ENCODE measurements at places on chromosomes 2 and 18. TPM values are rescaled to one million over a fixed set of nuclear protein-coding genes. Genes with fewer than 3 reads are reported as not detected.

RNF152 gene
- total RNA-seq, result 0.11 TPM

CAPN14 gene
- total RNA-seq, result 0.53 TPM

SERPINB11 gene
- total RNA-seq, result not detected

UCN gene
- total RNA-seq, result 1.7 TPM

CHST9 gene
- not detected for total RNA-seq

CNDP1 gene
- total RNA-seq, result not detected

UGT1A10 gene
- total RNA-seq, result 0.16 TPM

MREG gene
- total RNA-seq, result 22.0 TPM

- ATAC-seq, result no peak
These were observed 595.8 kb downstream of the STK39 start for GRCh38 chr2:167651406-167652151.

DNA sequence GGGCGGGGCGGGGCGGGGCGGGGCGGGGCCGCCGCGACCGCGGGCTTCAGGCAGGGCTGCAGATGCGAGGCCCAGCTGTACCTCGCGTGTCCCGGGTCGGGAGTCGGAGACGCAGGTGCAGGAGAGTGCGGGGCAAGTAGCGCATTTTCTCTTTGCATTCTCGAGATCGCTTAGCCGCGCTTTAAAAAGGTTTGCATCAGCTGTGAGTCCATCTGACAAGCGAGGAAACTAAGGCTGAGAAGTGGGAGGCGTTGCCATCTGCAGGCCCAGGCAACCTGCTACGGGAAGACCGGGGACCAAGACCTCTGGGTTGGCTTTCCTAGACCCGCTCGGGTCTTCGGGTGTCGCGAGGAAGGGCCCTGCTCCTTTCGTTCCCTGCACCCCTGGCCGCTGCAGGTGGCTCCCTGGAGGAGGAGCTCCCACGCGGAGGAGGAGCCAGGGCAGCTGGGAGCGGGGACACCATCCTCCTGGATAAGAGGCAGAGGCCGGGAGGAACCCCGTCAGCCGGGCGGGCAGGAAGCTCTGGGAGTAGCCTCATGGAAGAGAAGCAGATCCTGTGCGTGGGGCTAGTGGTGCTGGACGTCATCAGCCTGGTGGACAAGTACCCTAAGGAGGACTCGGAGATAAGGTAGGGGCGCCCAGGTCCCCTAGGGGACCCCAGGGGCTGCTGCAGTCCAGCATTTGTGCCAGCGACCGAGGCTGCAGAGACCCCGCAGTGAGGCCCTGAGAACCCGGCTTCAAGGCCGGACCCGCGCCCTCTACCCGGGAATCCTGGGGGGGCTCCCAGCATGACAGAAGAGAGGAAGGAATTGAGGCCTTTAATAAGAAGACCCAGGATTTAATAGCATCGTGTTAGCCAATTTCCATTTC lies at the start of gene KHK:
KHK (plus strand) TSS at position 49 of the 870 bp plus-strand sequence; CDS start at position 537, 488 bp downstream.
- ATAC-seq, result peak; percentile 14

DNA sequence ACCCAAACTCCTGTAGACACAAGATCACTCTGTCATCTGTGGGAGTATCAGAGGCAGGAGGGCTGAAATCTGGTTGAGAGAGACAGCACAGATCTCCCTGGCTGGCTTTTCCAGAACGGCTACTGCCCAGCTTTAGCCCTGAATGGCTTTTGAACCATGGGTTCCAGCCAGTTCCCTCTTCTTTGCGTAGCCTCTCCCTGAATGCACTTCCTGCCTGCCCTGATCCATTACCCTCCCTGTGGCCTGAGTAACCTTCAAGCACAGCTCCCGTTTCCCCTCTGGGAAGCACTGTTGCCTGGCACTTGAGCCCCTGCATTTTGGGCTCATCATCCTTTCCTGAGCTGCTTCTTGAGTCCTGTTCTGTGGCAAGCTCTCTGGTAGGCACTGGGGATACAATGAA lies 68.8 kb downstream of the ASAP2 start:
- ATAC-seq, result no peak

DNA sequence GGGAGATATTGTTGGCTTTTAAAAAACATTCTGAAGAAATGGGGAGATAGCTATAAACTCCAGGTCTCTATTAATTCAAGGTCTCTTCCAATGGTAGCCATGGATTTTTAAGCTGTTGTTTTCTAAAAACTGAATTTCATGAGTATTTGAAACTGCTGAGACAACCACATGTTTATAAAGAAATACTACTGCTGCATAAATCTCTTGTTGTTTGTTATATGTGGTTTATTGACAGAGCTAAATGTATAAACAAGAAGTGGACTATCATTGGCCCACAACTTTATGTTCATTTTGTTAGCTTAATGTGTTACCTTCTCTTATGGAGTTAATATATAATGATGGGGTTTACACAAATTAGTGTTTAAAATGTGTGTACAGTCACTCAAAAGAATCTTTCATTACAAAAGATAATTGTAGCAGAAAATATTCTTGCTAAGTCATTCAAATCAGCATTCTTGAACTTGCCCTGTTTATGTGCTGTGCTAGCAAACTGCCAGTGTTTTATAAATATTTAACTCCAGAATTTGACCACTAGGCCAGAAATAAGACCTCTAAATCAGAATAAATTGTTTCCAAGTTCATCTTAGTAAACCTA lies 242.1 kb downstream of the TMX3 start:
- no peak for ATAC-seq

DNA sequence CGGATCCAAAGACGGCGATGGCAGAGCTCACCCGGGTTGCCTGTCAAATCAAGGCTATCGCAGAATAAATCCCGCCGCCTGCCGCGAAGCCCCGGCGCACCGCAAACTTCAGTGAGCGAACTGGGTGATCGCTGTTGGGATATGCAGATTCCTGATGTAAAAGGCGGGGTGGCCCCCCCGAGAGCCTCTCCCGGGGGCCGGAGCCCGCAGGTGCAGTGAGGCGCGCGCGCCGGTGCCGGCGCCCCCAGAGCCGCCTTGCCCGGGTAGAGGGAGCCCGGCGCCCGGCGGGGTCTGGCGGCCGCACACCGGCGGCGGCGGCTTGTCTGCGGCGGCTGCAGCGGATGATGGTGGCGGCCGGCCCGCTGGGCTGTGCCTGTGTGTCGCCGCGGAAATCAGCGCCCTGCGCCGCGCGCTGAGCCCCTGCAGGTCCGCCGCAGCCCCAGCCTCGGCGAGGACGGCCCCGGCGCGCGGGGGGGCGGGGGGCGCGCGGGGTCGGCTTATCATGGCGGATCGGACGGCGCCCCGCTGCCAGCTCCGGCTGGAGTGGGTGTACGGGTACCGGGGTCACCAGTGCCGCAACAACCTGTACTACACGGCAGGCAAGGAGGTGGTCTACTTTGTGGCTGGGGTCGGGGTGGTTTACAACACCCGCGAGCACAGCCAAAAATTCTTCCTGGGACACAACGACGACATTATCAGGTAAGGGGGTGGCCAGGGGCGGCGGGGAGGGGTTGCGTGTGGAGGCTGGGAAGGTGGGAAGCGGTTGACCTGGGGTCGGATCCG lies 1.3 kb downstream of the EML6 start:
- no peak for ATAC-seq

GRCh38 chr2:159009940-159010339 lies 41.5 kb downstream of the TANC1 start:
- ATAC-seq, result no peak

DNA sequence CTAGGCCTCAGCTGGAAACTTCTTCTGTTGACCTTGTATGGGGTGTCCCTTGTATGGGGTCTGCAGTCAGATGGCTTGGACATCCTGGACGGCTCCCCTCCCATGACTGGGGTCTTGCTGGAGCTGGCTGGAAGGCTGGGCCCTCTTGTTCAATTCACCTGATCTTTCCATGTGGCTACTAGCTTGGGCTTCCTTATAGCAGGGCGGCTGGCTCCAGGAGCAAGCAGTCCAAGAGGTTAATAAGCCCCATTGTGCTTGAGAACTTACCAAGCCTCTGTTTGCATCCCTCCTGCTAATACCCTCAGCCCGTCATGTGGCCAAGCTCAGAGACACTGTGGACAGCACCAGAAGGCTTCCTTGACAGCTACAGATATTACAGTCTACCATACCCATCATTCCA lies 111.6 kb upstream of the NPAS2 start:
- no peak for ATAC-seq

DNA sequence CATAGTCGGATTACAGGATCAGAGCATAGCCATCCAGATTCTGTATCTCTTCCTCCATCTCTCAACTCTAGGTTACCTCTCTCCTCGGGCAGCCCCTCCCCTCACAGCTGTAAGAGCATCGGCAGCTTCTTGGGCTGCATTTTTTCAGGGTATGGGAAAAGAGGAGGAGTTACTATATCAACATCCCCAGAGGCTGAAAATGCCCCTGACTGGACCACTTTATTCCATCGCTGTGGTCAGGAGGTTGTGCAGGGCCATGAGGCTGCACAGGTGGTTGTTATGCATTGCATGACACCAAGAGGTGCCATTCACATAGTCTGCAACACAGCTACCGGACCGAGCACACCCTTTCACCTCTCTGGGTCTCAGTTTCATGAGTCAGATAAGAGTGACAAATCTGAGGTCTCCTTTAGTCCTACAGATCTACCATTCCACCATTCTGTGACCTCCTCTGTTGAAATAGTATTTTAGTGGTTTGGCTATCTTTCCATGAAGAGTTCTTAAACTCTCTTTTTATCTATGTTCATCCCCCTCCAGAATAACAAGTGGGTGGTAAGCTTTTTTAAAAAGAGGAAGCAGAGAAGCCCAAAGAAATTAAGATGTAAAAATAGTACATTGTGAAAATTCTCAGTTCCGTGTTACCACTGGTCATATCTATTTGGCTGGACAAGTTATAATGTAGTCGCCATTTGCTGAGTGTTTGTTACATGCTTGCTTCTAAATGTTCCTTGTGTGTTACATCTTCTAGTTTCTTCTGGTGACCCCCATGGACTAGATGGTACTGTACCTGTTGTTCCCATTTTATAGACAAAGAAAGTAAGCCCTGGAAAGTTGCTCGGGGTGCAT lies 56.6 kb upstream of the SLC1A4 start:
- no peak for ATAC-seq

GRCh38 chr18:48850822-48851598 lies 99.8 kb downstream of the SMAD7 start:
- no peak for ATAC-seq

GRCh38 chr2:20534913-20535801 lies 88.3 kb downstream of the RHOB start:
- no peak for ATAC-seq

DNA sequence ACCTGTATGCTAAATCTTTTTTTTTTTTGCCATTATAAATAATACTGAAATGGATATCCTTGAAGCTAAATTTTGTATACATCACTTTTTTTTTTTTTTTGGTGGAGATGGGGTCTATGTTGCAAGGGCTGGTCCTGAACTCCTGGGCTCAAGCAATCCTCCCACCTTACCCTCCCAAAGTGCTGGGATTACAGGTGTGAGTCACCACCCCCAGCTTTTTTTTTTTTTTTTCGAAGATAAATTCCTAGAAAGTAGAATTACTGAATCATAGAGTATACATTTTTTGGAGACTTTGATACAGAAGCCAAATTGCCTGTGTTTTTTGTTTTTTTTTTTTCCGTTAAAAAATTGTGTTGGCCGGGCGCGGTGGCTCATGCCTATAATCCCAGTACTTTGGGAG lies 51.0 kb upstream of the MCFD2 start:
- no peak for ATAC-seq

DNA sequence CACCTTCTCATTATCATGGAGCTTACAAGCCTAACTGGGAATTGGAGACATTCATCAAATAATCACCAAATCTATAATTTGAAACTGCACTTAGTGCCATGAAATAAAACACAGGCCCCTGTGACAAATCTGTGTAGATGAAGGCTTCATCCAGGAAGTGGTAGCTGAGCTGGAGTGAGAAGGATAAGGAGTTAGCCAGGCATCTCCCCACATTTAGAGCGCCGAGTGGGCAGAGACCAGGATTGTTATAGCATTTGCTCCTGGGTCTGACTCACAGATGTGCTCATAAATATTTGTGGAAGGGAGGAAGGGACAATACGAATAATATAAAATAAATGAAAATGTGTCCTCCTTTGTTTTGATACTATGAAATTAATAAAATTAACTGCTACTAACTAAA lies 2.5 kb upstream of the MAT2A start:
- no peak for ATAC-seq

GRCh38 chr2:8271461-8271860 lies 410.4 kb upstream of the ID2 start:
- no peak for ATAC-seq

GRCh38 chr18:10378688-10379420 lies 75.6 kb upstream of the APCDD1 start:
- no peak for ATAC-seq

DNA sequence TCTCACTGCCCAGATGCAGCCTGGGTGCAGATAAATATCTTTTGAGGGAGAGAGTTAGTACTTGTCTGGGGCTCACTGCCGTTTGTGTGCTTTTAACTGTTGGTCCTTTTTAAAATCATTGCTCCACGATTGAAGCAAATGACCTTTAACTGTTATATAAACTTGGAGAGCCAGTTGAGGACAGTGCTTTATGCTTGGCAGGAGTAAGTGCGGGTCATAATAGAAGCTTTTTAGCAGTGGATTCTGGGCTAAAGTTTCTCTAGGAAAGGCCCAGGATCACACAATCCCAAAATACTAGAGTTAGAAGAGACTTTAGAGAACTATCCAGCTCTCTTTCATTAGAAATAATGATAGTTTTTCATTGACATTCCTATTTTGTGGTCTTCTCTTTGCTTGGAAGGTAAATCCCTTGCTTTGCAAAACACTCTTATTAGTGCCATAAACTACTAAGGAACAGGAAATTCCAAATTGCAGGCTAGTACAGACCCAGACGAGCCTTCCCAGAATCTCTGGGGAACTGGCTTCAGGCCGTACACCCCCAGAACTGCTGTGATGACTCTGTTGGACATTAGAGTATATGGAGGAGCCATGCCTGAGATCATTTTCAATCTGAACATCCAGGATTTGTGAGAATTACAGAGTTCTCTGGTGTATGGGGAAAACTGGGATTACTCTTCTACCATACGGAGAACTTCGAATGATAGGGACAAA lies 19.1 kb downstream of the LIMS1 start:
- ATAC-seq, result no peak

DNA sequence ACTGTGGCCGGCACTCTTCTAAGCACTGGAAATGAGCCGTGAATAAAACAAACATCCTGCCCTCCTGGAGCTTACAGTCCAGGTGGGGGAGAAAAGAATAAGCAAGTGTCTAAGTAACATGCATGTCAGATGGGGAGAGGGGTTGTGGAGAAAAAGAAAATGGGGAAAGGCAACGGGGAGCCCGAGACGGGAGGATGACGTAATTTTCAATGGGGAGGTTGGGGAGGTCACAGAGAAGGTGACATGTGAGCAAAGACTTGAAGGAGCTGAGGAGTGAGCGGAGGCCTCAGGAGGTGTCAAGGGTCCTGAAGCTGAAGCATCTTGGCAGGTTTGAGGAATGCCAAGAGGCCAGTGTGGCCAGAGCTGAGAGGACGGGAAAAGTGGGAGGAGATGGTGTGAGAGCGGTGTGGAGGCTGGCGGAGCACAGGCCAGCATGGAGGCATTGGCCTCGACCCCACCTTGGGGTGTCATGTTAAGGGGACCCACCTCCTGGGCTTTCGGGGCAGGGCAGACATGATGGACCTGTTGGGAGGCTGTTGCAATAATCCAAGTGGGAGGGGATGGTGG lies 15.0 kb upstream of the NTSR2 start:
- no peak for ATAC-seq

DNA sequence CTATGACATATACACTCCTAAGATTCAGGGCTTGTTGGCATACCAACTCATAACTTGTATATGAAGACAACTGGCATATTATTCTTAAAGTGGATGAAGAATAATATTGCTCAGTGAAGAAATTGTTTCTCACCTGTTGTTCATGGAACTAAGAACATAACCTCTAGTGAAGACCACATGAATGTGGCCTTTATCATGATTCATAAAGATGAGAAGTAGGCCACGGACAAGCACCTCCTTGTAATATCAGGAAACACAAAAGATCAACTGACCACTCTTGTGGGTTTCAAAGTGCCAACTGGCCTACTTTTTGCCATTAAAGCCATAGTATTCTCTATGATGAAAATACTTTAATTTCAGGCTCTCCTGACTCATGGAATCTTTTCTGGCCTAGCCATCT lies 407.4 kb downstream of the GRB14 start:
- ATAC-seq, result no peak
